ENCODE measurements at places on chromosomes 2 and 18.

DNA sequence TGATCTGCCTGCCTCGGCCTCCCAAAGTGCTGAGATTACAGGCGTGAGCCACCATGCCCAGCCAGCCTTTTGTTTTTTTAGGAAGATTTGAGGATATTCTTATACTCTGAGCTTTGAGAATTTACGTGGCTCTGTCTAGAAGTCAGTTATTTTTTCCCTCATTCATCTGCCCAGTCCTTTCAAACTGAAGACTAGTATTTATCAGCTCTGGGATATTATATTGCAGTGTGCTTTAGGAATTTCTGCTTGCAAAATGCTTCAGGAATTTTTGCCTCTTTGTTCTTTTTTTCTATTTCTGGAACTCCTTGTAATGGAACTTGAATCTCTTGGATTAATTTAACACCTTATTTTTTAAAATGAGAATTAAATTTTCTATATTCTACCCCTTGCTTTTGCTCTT, 22.6 kb downstream of the ACSL3 start:
- DNase-seq: no peak

GRCh38 chr18:40939656-40940515, 1015.1 kb upstream of the PIK3C3 start:
- DNase-seq: no peak

- no peak for DNase-seq
Measured at GRCh38 chr2:230700447-230700846, 12.2 kb upstream of the CAB39 start.

DNA sequence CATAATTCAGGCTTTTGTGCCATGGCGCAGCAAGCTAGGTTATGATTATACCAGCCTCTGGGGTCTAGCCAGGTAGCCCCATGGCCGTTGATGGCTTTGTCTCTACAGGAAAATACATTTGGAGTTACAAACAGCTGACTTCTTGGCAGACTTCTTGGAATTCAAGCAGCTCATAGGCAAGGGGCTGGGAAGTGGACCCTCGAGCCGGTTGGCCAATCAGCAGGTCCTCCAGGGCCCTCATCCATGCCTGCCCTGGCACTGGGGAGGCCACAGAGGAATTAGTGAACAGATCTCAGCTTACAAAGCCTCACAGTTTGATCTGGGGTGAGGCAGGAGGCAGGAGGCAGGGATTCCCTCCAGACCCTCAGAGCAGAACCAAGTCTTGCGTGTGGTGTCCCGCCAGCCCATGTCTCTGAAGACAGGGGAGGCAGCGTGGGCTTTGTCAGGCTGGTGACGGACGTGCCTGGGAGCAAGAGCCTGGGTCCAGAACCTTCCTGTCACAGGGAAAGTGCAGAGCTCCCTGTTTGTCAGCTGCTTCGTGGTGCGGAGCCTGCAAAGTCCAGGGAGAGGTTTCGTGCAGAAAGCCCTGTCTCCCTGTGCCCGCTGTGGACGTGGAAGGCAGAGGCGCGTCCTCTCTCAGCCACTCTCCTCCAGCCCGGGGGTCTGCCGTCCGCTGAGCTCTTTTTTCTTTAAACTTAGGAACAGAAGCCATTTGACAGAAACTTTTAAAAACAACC, 131.7 kb downstream of the KLHL29 start:
- DNase-seq: no peak

DNA sequence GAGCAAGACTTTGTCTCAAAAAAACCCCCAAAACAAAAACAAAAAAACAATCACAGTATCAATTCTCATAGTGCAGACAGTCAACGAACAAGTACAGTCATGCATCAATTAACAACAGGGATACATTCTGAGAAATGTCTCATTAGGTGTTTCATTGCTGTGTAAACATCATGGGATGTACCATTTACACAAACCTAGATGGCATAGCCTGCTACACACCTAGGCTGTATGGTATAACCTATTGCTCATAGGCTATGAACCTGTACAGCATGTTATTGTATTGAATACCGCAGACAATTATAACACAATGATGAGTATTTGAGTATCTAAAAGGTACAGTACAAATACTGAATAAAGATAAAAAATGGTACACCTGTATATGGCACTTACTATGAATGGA, 67.8 kb upstream of the LMAN1 start:
- DNase-seq: no peak

DNA sequence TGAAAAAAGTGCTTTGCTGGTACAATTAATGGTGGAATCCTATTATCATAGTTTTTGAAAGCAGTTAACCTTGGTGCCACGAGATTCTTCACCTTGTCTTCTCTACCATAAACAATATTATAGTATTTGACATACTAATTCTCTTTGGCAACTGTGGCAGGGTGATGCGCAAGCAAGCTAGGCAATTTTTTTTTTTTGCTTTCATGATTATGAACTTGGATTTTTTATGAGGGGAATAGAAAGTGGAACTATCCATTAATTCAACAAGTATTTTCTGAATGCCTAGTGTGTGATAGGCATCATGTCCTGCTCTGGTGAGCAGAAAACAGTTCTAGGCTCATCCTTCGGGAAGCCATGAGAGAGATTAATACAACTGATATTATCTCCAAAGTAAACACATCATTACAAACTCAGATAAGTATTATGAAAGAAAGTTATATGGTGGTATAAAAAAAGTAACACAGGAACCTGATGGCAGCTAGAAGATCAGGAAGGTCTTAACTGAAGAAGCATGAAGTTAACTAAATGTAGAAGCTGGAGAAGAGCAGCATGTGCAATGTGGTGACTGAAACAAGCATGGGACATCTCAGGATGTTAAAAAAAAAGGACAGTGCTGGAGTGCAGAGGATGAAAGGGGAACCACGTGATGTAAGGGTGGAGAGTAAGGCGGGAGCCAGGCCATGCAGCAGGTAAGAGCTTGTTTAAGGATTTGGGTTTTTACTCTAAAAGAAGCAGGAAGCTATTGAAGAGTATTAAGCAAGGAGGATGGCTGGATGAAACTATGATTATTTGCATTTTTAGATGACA, 113.7 kb downstream of the ZEB2 start:
- no peak for DNase-seq

DNA sequence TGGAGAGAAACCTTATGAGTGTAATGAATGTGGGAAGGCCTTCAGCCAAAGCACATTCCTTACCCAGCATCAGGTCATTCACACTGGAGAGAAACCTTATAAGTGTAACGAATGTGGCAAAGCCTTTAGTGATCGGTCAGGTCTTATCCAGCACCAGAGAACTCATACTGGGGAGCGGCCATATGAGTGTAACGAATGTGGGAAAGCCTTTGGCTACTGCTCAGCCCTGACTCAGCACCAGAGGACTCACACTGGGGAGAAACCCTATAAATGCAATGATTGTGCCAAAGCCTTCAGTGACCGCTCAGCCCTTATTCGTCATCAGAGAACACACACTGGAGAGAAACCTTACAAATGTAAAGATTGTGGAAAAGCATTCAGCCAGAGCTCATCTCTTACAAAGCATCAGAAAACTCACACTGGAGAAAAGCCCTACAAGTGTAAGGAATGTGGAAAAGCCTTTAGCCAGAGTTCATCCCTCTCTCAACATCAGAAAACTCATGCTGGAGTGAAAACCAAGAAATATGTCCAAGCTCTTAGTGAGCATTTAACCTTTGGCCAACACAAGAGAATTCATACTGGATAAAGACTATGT, 7.8 kb downstream of the ZNF892 start:
- no peak for DNase-seq

DNA sequence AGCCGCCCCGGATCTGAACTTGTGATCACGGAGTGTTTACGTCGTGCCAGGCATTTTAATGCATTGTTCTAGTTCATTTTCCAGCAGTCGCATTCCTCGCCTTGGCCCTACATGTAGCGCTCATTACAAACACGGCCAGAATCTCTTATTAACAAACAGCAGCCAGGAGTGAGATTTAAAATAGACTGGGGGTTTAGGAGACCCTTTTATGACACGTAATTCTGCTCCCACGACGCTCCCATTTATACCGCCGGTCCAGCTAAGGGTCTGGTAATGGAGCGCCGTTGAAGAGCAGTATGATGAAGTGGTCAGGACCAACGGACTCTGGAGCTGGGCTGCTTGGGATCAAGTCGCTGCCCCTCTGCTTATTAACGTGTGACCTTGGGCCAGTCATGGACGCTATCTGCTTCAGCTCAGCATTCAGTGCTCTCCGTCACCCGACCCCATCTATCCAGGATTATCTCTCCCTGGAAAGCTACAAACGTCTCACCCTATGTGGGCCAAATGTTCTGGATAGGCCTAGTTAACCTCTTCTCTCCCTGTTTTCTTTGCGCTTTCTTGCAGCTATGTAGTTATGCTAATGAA, 745 bp downstream of the MSH2 start:
- no peak for DNase-seq
